Natural killer cell (primary cell): ENCODE measurements at places on chromosomes 11 and 22. TPM values are rescaled to one million over a fixed set of nuclear protein-coding genes. Genes with fewer than 3 reads are reported as not detected.

DNA sequence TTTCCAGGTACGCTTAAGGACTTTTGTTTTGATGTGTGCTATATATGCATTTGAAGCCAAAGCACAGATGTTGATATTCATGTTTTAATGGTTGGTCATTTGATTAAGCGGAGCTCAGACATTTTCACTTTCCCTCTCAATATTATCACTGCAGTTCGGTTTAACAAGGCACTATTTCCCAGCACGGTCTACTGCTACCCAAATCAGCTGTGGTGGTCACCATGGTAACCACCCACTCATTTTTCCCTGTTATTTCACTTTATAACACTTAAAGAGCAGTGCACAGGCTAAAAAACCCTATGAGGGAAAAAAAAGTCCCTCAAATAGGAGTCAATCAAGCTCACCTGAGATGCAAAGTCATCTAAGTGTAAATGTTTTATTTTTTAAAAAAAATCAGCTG is 439.6 kb upstream of the CCDC90B start:
- no peak for DNase-seq

Gene CDKN1C
- 27.9 TPM for total RNA-seq

DNA sequence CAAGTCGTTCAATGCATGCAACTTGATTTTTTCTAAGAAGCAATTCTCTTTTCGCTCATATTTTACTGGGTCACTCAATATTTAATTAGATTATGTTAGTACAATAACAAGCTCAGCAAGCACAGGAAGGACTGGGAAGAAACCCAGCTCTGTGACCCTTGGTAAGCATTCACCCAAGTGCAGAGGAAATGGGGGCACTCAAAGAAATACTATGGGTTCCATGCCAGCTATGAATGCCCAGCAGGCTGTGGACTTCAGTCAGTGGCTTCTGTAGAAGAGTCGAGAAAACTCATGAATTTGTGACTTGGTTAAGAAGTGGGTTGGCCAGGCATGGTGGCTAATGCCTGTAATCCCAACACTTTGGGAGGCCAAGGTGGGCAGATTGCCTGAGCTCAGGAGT is 123.6 kb downstream of the GALNT18 start:
- no peak for DNase-seq

Gene TLCD5
- not detected for total RNA-seq

Gene LMO1
- not detected for total RNA-seq

GRCh38 chr11:134569195-134569594 is 157.2 kb upstream of the B3GAT1 start:
- no peak for DNase-seq

DNA sequence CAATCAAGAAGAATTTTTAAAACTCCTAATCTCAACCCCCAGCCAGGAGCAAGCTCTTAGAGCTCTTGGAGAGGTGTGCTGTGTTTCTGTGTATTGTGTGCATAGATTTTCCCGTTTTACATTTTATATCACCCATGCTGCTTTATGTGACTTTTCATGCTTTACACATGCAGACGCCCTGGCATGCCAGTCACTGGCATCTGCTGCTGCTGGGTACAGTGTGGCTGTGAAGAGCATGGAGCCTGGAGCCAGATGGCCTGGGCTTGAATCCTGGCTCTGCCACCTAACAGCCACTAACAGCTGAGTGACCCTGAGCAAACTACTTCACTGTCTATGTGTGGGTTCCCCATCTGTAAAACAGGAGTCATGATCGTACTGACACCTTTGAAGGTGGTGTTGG is 23.1 kb downstream of the POLR3H start:
- DNase-seq: no peak

GRCh38 chr11:69205743-69206612 is 50.2 kb downstream of the SMIM38 start:
- no peak for DNase-seq

Gene GDPD4
- not detected for total RNA-seq

DNA sequence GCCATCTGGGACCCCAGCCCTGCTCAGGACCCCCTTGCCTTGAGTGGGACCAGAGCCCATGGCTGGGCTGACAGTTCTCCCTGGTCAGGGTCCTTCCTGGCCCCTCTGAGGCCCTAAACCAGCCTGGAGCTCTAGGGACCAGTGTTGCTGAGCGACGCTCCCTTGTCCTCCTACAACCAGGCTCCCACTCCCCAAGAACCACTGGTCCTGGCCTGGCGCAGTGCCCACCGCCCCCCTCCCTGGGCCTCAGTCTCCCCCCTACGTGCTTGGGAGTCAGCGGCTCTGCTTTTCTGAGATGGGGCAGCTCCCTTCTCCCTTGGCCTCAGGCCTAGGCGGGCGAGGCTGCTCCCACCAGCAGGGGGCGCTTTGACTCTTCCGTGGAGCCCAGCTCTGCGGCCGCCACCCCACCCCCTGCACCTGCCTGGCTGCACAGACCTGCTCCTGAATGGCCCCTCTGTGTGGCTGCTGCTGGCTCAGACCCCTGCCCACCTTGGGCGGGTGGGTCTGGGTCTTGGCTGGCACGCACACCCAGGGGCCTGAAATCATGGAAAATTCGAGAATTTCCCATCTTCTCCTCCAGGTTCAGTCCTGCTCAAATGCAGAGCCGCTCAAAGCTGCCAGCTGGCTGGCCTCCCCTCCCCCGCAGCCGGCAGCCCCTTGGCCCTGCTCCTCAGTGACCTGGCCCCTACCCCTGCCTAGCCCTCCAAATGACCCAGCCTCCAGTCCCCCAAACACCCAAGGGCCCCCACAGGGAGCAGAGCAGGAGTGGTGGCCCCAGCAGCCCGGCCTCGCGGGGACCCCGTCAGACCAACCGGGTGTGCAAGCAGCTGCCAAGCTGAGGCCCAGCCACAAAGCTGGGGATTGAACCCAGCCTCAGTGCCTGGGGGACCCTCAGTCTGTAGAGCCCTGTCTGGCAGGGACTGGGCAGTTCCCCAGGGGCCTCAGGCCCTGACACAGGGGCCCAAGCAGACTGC is 9.1 kb downstream of the PRR33 start:
- DNase-seq: peak; percentile 90

DNA sequence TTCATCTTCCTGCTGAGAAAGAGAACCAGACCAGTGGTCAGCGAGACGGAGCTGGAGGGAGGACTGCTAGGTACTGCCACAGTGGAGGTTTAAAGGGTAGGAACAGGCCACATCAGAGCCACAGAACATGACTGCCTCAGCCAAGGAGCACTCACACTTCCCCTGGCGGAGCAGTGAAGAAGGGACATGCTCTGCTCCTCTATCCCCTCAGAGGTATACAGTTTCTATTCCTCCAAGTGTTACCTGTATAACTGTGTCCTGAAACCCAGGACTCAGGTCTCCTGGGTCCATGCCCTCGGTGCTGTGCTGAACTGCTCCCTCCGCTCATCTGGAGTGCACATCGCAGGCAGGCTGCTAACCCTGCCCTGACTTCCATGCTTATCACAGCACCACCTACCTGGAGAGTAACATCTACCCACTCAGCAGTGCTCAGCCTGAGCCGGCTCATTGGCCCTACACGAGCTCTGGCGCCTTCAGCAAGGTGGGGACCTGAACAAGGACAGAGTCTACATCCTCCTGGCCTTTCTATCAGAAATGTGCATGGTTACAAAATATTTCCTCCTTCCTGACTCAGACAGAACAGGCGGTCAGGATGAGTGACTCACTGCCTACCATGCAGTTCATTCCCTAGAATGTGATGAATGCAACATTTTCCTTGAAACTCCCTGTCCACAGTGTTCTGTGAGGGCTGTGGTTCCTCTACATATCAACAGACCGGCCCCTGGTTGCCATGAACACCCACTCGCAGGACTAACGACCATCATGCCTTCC is 52.9 kb downstream of the C11orf58 start:
- DNase-seq: no peak

- no peak for DNase-seq
Measured at GRCh38 chr22:35918456-35918855, 110.2 kb downstream of the RBFOX2 start.

Gene KRTAP5-9
- 0.31 TPM for total RNA-seq

GRCh38 chr11:1520663-1521267 is 34.2 kb upstream of the MOB2 start:
- no peak for DNase-seq

DNA sequence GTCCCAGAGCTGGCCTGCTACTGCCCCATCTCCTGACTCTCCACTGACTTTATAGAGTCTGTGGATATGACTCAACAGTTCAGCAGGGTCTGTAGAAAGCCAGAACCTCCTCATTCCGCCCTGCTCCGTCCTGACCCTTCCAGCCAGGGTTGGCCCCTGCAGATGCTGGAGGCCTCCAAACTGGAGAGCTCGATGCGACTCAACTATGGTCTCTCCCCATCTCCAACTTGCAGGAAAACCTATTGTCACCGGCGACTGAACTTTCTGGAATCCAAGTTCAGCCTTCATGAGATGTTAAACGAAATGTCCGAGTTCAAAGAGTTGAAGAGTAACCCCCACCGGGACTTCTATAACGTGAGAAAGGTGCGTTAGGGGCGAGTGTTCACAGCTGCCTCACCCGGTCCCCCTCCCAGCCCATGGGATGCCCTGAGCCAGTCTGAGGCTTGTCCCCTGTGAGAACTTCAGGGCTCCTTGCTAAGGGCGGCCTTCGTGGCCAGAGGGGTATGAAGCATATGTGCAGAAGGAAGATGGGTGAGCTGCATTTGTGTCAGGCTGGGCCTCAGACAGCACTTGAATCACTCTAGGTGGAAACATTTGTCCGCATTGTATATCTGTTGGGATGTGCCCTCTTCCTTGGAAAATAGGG is 32.1 kb downstream of the AMPD3 start:
- no peak for DNase-seq
